Mesothelial cell of epicardium (in vitro differentiated cells): ENCODE measurements at places on chromosomes 6 and 20. TPM values are rescaled to one million over a fixed set of nuclear protein-coding genes. Genes with fewer than 3 reads are reported as not detected.

DNA sequence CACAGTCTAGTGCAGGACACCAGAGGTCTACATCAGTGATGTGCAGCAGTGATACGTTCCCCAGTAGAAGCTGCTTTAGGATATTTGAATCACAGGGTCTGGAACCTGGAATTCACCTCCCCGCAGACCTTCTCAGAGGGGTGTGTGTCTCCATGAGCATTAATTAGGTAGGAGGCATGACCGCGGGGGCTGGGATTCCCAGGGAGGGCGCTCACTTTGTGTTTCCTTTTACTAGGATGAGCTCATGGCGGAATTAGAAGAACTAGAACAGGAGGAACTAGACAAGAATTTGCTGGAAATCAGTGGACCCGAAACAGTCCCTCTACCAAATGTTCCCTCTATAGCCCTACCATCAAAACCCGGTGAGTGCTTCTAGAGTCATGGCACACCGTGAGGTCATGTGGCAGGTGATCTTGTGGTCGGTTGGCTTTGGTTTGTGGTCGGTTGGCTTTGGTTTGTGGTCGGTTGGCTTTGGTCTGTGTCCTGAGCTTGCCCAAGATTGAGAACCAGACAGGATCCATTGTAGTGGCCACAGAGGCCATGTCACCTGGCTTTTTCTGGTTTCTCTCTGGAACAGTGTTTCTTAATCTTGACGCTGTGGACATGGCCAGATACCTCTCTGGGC, 40.8 kb downstream of the CHMP4B start:
- no peak for DNase-seq

DNA sequence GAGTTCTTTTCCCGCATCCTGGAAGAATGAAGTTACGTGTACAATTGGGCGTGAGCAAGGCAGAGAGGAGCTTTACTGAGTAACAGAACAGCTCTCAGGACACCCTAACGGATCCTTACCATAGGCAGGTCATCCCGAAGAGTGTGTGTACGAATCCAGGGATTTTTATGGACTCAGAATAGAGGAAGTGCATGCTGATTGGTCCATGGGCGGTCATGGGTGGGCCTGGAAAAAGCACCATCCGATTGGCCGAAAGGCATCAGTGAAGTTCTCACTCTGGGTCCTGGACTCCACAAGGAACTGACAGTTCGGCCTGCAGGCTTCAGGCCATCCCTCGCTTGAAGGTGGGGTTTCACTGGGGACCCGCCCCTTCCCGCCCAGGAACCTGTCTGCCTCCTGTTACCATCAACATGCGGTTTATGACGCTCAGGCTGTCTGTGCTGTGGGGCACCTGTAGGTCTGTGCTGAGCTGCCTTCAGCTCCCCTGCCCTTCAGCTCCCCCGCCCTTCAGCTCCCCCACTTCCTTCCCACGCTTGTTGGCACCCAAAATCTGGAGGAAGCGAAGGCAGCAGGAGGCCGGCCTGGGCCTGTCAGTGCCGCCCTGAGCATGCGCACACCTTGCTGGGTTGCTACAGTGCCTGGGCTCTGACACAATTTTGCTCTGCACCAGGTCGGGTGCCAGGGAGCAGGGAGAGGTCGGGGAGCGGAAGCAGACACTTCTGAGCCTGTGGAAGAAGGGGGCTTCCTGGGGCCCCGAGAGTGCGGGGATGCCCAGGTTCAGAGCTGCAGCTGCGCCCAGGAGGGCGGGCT, 57.9 kb upstream of the MANEA start:
- no peak for DNase-seq

DNA sequence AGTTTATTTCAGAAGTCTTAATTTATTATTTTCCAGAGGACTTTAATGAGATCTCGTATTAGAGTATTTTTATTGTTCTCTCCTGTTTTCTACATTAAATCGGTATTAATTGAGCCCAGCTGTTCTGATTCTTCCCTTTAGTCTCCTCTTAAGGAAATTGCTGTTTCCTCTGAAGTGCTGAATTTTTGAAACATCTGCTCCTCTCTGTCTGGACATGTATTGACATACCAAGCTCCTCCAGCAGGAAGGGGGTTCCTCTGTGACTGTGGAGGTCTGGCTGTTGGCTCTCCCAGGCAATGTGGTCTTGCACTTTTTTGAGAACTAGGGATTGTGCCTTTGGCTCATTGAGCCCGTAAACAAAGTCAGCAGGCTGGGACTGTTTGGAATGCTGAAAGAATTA, 74.9 kb downstream of the MAP3K4 start:
- DNase-seq, result no peak

DNA sequence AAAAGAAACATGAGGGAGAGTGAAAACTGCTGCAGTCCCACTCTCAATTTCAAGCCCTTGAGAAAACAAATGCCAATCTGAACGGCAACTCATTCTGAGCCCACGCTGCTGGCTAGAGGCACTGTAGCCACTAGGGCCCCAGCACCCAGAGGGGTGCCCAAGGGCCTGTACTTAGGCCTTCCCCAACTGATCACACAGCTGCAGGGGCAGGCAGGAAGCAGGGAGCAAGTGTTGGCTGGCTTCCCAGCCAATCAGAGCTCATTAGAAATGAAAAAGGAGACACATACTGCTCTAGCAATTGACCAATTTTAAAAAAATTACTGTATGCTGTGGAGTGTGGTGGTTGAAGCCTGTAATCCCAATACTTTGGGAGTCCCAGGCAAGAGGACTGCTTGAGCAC, 3.7 kb upstream of the BEND3 start:
- no peak for DNase-seq

- no peak for DNase-seq
Observed at GRCh38 chr6:38730140-38730862, 15.2 kb downstream of the DNAH8 start.

The VWA7 gene
- total RNA-seq, result 1.5 to 1.8 TPM (median 1.6 TPM) in 3 replicates

GRCh38 chr6:86871681-86872080, 65.6 kb upstream of the HTR1E start:
- no peak for DNase-seq
